ENCODE measurements at places on chromosomes 5 and 9.

- H3K27me3 ChIP-seq: no peaks in the 10 kb centered on the region
- 0 out of 2 replicates have a peak, but pooled peaks cover 7% of the 10 kb centered on the region for H3K4me1 ChIP-seq
- no peak overlapping the region for H3K4me3 ChIP-seq
- no peak overlapping the region for H3K27ac ChIP-seq
These were observed 100.2 kb upstream of the RAI14 start for GRCh38 chr5:34555699-34556508.

DNA sequence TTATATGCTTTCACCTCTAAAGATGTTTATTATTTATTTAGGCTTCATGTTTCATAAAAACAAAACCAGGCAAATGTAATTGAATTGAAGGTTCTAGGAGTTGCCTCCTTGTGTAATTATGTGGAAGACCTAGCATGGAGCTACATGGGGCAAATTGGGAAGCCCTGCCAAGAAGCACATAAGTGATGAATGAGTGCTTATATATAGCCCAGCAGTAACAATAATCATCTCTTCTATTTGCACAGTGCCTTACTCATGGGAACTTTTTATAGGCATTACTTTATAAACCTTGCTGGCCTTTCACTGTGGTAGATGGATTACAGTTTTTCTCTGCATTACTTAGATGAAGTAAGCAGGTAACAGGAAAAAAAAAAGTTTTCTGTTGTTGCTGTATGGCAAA is 40.0 kb upstream of the GRAMD2B start:
- DNase-seq: peak; percentile 55
- no peak overlapping the region for H3K4me3 ChIP-seq
- H3K27me3 ChIP-seq: no peaks in the 10 kb centered on the region
- H3K4me1 ChIP-seq: peaks cover 55% of the 10 kb centered on the region
- no peaks in the 10 kb centered on the region for H3K36me3 ChIP-seq
- peak overlapping the region; percentile 68 for H3K27ac ChIP-seq

DNA sequence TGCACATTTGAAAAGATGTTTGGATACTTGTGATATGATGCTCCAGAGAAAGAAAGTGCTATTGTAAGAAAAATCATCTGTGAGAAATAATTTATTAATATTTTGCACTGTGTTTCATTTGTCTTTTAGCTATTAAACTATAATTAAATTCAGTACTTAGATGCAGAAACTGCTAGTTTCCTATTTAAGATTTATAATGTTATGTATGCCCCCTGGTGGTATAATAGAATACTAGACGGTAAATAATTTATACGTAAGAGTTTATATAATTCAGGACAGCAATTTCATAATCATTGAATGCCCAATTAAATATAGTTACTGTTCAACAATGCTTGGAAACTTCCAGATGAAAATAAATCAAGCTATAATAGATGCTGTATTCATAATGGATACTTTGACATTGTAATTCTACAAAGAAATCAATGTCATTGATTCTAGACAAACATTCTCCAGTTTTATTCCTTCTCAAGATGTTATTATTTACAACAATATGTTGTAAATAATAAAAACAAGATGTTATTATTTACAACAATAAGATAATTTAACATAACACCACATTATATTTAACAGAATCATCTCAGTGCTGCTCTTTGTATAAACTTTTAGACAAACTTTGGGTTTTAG is 101.0 kb downstream of the TMEM232 start:
- no peaks in the 10 kb centered on the region for H3K36me3 ChIP-seq
- peak; percentile 79 for DNase-seq
- H3K4me3 ChIP-seq: no peak overlapping the region
- H3K4me1 ChIP-seq: peaks cover 12% of the 10 kb centered on the region
- H3K27ac ChIP-seq: no peak overlapping the region

- peaks cover 35% of the 10 kb centered on the region for H3K4me1 ChIP-seq
- peak; percentile 98 for DNase-seq
- peak overlapping the region; percentile 97 for H3K27ac ChIP-seq
These were observed 29.0 kb downstream of the PTGES2 start for GRCh38 chr9:128098297-128099230.

GRCh38 chr5:85472749-85473148 is 1088.1 kb upstream of the EDIL3 start:
- H3K36me3 ChIP-seq: no peaks in the 10 kb centered on the region
- DNase-seq: no peak
- no peak overlapping the region for H3K27ac ChIP-seq
- H3K4me3 ChIP-seq: no peak overlapping the region
- no peaks in the 10 kb centered on the region for H3K4me1 ChIP-seq

DNA sequence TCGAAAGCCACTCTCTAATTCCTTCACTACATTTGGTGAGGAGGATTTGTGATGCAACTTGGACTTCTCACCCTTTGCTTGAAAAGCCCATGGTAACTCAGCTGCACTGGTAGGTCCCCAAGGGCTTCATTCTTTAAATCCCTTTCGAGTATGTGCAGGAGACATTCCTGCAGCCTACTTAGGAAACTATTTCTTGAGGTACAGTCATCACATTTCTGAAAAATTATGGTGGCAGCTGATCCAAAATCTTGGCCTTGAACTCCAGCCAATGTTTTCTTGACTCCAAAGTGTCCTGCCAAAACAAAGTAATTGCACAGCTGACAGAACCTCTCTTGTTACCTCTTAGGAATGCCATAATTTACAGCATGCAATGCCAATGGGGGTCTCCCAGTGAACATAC is 99.7 kb downstream of the NPR3 start:
- H3K4me1 ChIP-seq: peaks cover 56% of the 10 kb centered on the region
- no peak overlapping the region for H3K4me3 ChIP-seq
- DNase-seq: peak; percentile 93
- peak overlapping the region; percentile 64 for H3K27ac ChIP-seq
- H3K27me3 ChIP-seq: no peaks in the 10 kb centered on the region

GRCh38 chr5:172436879-172437369 is 17.4 kb downstream of the SH3PXD2B start:
- H3K27me3 ChIP-seq: no peaks in the 10 kb centered on the region
- no peak overlapping the region for H3K4me3 ChIP-seq
- H3K36me3 ChIP-seq: no peaks in the 10 kb centered on the region
- no peak overlapping the region for H3K27ac ChIP-seq

- H3K36me3 ChIP-seq: no peaks in the 10 kb centered on the region
- H3K27me3 ChIP-seq: no peaks in the 10 kb centered on the region
- peak overlapping the region; percentile 27 for H3K27ac ChIP-seq
These were observed 30.3 kb downstream of the VCP start for GRCh38 chr9:35042081-35042604.

DNA sequence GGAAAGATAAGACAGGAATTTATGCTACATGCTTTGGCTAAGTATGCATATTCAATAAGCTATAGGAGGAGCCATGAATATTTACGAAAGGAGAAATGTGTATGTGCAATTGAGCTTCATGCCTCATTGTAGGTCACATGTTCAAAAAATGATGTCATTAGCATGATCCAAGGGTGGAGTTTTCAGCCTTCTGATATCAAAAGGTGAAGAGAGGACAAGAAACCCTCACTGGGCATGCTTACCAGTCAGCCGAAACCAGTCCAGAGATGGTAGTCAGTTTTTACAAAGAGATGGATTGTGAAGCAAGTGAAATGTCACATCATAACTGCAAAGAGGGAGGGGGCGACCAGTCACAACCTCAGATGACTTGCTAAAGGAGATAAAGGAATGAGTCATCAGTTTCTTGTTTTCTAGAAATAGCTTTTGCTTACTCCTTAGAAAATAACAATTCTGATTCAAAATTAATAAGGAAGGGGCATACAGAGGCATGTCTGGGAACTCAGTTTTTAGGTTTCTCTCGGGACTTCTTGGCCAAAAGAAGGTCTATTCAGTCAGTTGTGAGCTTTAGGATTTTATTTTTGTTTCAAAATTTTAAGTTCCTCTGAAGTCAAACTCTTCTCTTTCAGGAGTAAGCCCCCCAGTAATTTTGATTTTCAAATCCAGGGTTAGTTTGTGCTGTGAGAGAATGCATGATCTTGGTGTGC is 1067.8 kb upstream of the EDIL3 start:
- no peak for DNase-seq
- no peak overlapping the region for H3K27ac ChIP-seq
- H3K36me3 ChIP-seq: no peaks in the 10 kb centered on the region
- no peaks in the 10 kb centered on the region for H3K4me1 ChIP-seq
- H3K4me3 ChIP-seq: no peak overlapping the region

DNA sequence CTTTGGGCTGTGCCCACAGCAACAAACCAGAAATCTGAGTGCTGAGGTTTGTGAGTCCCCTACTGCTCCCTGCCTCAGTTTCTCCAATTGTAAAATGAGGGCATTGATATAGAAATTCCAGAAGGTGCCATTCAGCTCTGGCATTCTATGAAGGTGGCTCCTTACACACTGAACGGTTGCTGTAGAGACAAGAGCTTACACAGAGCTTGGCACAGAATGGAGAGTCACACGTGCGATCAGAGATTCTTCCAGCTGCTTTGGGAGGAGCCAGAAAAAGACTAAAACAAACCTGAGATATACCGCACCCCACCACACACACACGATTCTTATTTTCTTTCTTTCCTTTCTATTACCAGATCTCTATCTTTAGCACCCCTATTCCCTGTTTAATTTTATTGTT is 122.7 kb downstream of the SLIT3 start:
- H3K27me3 ChIP-seq: no peaks in the 10 kb centered on the region
- no peak overlapping the region for H3K4me3 ChIP-seq

DNA sequence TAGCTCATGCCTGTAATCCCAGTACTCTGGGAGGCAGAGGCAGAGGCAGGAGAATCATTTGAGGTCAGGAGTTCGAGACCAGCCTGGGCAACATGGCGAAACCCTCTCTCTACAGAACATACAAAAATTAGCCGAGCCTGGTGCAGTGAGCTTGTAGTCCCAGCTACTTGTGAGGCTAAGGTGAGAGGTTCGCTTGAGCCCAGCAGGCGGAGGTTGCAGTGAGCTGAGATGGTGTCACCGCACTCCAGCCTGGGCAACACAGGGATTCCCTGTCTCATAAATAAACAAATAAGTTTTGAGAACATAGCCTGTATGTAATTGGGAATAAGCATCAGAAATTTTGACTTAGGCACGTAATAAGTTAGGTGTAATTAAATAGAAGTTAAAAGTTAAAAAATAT is 971.7 kb upstream of the COX7C start:
- H3K27me3 ChIP-seq: no peaks in the 10 kb centered on the region
- no peaks in the 10 kb centered on the region for H3K4me1 ChIP-seq
- DNase-seq: no peak
- H3K36me3 ChIP-seq: no peaks in the 10 kb centered on the region
- no peak overlapping the region for H3K27ac ChIP-seq

DNA sequence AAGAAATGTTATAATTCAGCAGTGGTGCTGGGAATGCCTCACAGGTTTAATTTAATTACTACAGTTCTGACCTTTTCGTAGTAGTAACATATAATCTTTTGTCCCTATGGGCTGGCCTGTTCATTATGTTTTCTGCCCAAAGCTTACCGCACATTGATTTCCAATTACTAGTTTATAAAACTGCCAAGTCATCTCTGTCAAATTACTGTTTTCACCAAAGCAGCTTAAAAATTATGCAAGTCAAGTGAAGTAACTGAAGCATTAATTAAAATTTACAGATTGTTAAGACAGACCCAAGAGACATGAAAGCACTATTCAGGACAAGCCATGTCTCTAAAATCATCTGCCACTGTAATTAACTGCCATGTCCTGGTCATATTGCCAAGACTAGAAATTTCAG is 93.9 kb upstream of the FTMT start:
- H3K4me1 ChIP-seq: no peaks in the 10 kb centered on the region
- no peak for DNase-seq
- no peaks in the 10 kb centered on the region for H3K27me3 ChIP-seq
- H3K27ac ChIP-seq: no peak overlapping the region

GRCh38 chr9:36843964-36844363 is 190.1 kb downstream of the PAX5 start:
- no peak overlapping the region for H3K4me3 ChIP-seq
- no peak overlapping the region for H3K27ac ChIP-seq
- no peak for DNase-seq

- no peaks in the 10 kb centered on the region for H3K27me3 ChIP-seq
- H3K27ac ChIP-seq: peak overlapping the region; percentile 95
- no peaks in the 10 kb centered on the region for H3K36me3 ChIP-seq
- no peak overlapping the region for H3K4me3 ChIP-seq
- peaks cover 53% of the 10 kb centered on the region for H3K4me1 ChIP-seq
These were observed 26.2 kb downstream of the ZNF474 start for GRCh38 chr5:122155546-122155945.

DNA sequence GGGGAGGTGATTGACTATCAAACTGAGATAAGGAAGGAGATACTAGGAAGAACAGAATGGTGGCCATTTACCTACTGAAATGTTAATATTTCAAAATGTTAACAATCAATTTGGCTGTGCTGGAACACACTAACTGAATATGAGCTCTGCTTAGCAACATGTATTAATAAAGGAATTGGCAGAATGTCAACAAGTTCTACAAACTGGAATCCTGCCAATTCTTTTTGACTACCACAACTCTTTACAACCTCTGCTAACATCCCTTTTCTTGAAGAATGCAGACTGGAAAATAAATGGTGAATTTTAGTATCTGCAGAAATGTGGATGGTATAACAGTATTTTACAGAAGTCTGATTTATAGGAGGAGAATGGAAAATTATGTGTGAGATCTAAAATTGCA is 446.4 kb downstream of the ISL1 start:
- H3K27ac ChIP-seq: no peak overlapping the region
- no peaks in the 10 kb centered on the region for H3K4me1 ChIP-seq
- no peaks in the 10 kb centered on the region for H3K27me3 ChIP-seq

DNA sequence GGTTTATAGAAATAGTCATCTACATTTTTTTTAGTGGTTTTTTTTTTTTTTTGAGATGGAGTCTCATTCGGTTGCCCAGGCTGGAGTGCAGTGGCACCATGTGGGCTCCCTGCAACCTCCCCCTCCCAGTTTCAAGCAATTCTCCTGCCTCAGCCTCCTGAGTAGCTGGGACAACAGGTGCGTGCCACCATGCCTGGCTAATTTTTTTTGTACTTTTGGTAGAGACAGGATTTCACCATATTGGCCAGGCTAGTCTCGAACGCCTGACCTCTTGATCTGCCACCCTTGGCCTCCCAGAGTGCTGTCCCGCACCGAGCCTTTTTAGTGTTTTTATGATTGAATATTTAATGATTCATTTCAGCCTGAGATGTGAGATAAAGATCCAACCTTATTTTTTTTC is 27.3 kb downstream of the ANKRD33B start:
- peaks cover 17% of the 10 kb centered on the region for H3K4me1 ChIP-seq
- H3K36me3 ChIP-seq: no peaks in the 10 kb centered on the region
- H3K4me3 ChIP-seq: no peak overlapping the region
- H3K27ac ChIP-seq: no peak overlapping the region
- no peak for DNase-seq
- no peaks in the 10 kb centered on the region for H3K27me3 ChIP-seq

- H3K36me3 ChIP-seq: no peaks in the 10 kb centered on the region
- no peak overlapping the region for H3K4me3 ChIP-seq
- DNase-seq: peak; percentile 74
- H3K27me3 ChIP-seq: no peaks in the 10 kb centered on the region
- no peak overlapping the region for H3K27ac ChIP-seq
These were observed 101.9 kb downstream of the NFIB start for GRCh38 chr9:14212077-14212476.

DNA sequence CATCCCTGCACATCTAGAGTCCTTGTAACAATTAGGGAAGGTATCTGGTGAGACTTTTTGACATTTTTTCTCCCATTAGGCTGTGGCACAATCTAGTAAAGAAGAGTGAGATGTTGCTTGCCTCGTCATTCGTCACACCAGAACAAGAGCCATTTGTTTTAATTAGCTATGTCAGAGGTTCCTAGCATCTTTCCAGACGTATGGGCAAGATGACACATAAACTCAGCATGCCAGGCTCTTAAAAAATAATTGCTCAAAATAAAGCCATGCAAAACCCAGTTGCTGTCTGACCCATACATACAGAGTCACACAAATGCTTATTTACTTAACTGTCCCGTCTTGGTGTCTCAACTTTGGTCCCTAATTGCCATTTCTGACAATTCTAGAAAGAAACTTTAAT is 125.9 kb downstream of the TRPM3 start:
- H3K27me3 ChIP-seq: no peaks in the 10 kb centered on the region
- H3K36me3 ChIP-seq: no peaks in the 10 kb centered on the region
- peak; percentile 36 for DNase-seq
- peaks cover 20% of the 10 kb centered on the region for H3K4me1 ChIP-seq
- H3K4me3 ChIP-seq: no peak overlapping the region

All from GM23248 (cell line).